GM19239 (cell line): ENCODE measurements at places on chromosomes 5 and 9.

DNA sequence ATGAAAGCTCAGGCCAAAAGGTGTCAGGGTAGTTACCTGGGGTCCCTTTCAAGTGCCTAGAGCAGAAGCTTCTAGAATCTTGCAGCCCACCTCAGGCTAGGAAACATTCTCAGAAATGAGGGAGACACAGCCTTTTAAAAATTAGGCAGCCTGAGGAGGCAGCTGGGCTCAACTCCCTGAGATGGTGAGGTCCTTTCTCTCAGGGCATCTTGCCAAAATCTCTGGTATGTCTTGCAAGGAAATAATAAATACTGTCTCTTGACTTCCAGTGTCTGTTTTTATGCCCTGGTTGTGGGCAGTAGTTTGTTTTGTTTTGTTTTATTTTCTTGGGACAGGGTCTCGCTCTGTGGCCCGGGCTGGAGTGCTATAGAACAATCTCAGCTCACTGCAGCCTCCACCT is 100.9 kb upstream of the APC start:
- no peak for DNase-seq

GRCh38 chr9:127014216-127014909 is 99.8 kb downstream of the RALGPS1 start:
- no peak for DNase-seq

GRCh38 chr9:90009447-90009846 is 404.6 kb downstream of the GADD45G start:
- DNase-seq, result no peak

DNA sequence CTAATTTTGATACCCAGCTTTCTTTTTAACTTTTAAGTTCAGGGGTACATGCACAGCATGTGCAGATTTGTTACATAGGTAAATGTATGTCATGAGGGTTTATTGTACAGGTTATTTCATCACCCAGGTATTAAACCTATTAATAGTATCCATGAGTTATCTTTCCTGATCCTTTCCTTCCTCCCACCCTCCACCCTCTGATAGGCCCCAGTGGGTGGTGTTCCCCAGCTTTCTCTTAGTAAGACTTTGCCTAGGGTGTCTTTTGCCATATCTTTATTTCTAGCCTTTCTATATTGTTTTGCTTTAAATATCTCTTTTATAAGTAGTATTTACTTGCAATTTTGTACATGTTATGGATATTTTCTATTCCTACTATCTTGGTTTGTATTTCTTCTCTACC is 243.7 kb downstream of the SGCD start:
- no peak for DNase-seq
